ENCODE measurements at places on chromosomes 1 and 21. TPM values are rescaled to one million over a fixed set of nuclear protein-coding genes. Genes with fewer than 3 reads are reported as not detected.

DNA sequence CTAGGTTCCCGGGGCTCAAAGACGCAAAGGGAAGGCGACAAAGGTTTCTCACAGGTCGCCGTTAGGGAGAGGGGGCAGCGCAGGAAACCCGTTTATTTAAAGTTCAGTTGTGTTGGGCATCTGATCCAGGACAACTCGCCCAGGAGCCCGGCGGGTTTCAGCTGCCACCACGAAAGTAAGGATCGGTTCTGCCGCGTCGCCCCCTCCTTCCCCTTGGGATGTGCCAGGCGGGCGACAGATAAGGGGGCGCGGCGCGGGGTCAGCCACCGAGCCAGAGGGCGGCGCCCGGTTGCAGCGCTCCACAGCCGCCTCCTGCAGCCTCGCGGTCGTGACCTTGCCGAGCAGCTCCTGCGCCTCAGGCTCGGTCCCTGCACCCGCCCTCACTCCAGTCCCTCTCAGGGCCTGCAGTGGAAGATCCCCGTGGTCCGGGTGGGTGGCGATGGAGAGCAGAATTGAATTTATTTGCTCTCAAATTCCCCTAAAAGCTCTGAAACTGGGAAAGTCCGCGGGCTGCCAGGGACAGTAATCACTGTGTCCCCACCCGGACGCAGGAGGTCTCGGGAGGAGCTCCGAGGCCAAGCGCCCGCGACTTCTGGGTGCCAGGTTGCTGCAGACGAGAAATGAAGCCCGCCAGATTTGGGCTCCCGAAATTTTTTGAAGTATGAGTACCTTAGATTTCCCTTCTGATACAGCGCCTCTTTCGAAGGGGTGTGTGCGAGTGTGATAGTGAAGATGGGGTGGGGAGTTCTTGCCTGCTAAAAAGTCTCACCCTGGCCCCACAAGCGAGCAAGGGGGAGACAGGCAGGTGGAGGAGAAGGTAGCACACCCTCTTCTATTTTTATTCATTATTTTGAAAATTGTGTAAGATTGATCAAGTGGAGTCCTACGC is 28.4 kb upstream of the NFIA start:
- peak; percentile 68 for DNase-seq

GRCh38 chr1:38270849-38271633 is 224.4 kb upstream of the POU3F1 start:
- peak; percentile 57 for DNase-seq

- DNase-seq: no peak
Observed at GRCh38 chr1:55939866-55940265, 639.5 kb downstream of the PLPP3 start.

- no peak for DNase-seq
Observed at GRCh38 chr1:160519642-160520435, 3.2 kb downstream of the SLAMF6 start.

Gene FCRL4
- 0.96 TPM for polyA plus RNA-seq

DNA sequence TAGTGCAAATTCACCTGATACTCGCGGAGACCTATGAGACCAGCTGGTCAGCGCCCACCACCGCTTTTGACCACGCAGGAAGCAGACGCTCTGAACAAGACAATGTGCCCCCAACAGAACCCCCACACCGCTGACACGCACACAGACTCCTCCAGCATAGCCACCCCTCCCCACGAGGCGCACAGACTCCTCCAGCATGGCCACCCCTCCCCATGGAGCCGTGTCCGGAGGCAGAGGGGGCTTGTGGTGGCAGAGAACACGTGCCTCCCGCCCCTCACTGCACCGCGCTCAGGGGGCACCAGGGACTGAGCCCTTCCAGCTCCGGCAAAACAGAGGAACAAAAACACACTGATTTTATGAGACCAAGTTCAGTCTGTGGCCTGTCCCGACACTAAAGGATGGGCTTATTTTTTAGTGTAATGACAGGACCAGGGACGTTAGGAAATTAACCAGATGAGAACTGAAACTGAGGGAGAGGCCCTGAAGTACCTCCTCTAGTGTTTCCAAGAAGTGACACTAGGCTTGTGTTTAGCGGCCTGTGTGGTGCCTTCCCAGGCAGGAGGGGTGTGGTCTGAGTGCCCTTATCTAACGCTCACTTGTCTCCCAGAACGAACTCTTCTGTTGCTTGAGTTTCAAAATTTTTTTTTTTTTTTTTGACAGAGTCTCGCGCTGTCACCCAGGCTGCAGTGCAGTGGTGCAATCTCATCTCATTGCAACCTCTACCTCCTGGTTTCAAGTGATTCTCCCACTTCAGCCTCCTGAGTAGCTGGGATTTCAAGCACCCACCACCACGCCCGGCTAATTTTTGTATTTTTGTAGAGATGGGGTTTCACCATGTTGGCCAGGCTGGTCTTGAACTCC is 10.0 kb upstream of the AGPAT3 start:
- no peak for DNase-seq

Gene GJB4
- 0.39 TPM for polyA plus RNA-seq

DNA sequence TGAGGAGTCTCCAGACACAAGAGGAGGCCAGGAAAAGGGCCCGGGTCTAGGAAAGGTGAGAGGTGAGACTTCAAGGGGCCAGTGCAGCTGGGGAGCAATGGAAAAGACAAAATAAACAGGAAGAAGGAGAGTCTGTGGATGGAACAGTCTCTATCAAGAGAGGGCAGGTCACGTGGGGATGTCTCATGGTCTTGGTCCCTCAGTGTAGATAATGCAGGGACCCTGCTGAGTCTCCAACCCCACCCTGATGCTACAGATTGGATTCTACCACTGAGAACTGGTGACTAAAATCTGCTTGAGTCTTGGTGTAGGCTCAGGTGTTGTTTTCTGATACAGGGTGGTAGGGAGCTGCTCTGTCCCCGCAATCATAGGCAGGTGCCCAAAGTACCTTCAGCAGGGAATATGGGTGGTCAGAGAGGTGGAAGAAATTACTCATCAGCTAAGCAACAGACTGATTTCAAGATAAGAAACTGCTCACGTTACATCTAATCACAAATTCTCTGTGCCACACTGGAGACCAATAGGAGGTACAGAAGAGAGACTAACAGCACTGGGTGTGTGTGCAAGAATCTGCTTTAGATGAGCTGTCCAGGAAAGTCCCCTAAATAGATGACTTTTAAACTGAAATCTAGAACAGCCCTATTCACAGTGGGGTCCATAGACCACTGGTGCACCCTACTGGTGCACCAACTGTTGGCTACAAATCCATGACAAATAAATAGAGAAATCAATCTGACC is 101.5 kb upstream of the TLR5 start:
- DNase-seq: no peak

Gene RC3H1
- polyA plus RNA-seq: 2.4 TPM

DNA sequence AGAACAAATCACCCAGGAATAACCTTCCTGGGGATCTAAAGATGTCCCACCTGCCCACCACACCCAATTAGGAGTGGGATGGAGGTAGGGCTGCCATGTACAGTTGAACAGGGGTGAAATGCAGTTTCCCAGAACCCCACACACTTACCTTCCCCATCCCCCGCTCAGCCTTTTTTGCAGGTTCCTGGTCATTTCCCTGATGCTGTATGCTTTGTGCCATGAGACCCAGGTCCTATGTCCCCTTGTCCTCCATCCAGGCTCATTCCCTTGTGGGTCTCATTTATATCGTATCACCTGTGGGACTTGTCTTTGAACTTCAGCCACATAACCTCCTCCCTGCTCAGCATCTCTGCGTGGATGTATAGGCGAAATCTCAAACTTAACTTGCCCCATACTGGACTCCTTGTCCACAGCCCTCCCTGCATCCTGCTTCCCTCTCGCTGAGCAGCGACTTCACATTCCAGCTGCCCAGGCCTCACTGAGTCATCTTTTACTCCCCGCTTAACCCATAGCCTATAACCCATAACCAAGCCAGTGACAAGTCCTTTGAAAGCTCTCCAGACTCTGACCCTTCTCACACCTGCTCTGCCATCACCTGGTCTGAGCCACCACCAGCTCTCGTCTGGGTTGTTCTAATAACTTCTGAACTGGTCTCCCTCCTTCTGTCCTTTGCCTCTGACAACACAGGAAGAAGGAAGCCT is 4.7 kb downstream of the LDLRAD2 start:
- no peak for DNase-seq

Data from sigmoid colon (tissue), 7 donors.